Fibroblast of the conjunctiva (primary cell): ENCODE measurements at places on chromosomes 7 and 10.

- no peak for DNase-seq
Observed at GRCh38 chr10:24000271-24000813, 208.6 kb upstream of the KIAA1217 start.

DNA sequence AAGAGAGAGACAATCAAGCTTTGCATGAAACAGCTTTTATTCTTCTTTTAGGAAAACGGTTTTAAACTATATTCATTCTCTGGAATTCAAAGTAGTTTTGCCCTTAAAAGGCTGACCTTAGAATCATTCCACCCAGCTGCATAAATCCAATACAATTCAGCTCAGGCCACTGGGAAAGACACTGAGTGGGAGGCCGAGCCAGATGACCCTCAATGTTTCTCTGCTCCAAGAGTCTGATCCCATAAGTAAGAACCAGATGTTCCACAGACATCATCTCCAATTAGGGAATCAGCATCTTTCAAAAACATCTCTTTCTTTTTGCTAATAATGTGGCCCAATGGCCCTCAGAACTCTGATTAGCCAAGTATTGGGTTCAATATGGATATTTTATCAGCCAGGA, 26.1 kb downstream of the CREB3L2 start:
- DNase-seq = no peak

DNA sequence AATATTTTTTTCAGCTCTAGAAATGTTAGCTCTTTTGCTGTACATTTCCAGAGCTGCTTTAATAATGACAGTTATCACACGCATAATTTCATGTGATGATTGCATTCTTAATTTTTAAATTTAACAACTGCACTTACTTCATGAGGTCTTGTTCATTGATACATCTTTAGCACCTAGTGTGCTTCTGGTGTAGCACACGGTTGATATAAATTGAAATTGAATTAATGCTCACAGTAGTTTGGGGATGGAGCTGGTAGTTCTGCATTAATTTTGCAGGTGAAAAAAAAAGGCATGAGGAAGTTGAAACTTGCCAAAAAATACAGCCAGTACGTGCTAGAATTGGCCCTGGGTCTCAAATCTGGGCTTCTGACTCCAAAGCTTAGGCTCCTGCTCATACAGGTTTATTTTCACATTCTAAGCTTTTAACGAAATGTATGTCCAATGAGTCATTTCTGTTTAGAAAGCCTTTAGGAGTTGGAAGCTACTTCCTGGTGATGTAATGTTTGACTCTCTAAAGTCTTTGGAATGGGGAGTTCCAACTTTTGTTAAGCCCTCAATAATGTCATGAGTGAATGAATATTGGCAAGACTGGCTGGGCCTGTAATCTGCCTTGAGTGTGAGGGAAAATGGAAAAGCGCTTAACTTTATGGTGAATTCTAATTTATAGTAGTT, 62.5 kb downstream of the DAGLB start:
- peak; percentile 88 for DNase-seq

- DNase-seq = no peak
Observed at GRCh38 chr10:16987206-16987621, 142.4 kb downstream of the CUBN start.

GRCh38 chr10:115727129-115727528, 545.9 kb downstream of the GFRA1 start:
- DNase-seq = no peak

GRCh38 chr10:12432402-12433189, 83.2 kb downstream of the CAMK1D start:
- DNase-seq = no peak

- no peak for DNase-seq
Observed at GRCh38 chr7:75691793-75692543, 46.8 kb downstream of the HIP1 start.
